Activated CD8-positive, alpha-beta T cell treated with anti-CD3 and anti-CD28 coated beads for 36 hours (primary cell): ENCODE measurements at places on chromosomes 3 and 15. TPM values are rescaled to one million over a fixed set of nuclear protein-coding genes. Genes with fewer than 3 reads are reported as not detected.

GRCh38 chr3:177789500-177789899 lies 592.2 kb upstream of the TBL1XR1 start:
- DNase-seq: no peak
- H3K27me3 ChIP-seq: no peaks in the 10 kb centered on the region
- H3K4me3 ChIP-seq: no peak overlapping the region
- no peaks in the 10 kb centered on the region for H3K36me3 ChIP-seq

- no peak for DNase-seq
- H3K27me3 ChIP-seq: no peaks in the 10 kb centered on the region
- H3K4me3 ChIP-seq: no peak overlapping the region
- H3K4me1 ChIP-seq: peaks cover 16% of the 10 kb centered on the region
- H3K27ac ChIP-seq: no peak overlapping the region
These were observed 120.9 kb downstream of the ATP10A start for GRCh38 chr15:25742041-25742730.

- no peak for DNase-seq
- H3K36me3 ChIP-seq: no peaks in the 10 kb centered on the region
- H3K4me3 ChIP-seq: no peak overlapping the region
- H3K27me3 ChIP-seq: no peaks in the 10 kb centered on the region
- no peak overlapping the region for H3K27ac ChIP-seq
- no peaks in the 10 kb centered on the region for H3K4me1 ChIP-seq
These were observed 47.8 kb upstream of the NDN start for GRCh38 chr15:23734862-23735261.

- no peak overlapping the region for H3K27ac ChIP-seq
- peaks cover 6% of the 10 kb centered on the region for H3K4me1 ChIP-seq
- H3K4me3 ChIP-seq: no peak overlapping the region
These were observed 24.8 kb downstream of the LINGO1 start for GRCh38 chr15:77607894-77608261.

DNA sequence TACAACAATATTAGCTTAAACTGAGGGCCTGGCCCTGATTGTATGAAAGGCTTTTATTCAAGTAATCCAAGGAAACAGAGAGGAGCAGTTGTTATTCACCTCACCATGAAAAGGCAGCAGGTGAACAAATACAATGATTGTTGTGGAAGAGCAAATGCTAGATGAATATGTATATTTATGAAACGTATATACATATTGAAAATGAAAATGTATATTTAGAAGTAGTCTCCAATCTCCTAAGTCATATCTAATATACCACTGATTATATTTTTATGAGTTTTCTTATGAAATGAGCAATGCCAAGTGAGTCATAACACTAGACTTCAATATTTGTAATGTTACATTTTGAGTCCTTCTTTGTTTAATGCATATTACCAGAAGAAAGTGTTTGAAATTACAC lies 116.2 kb upstream of the KCNMB2 start:
- no peaks in the 10 kb centered on the region for H3K4me1 ChIP-seq
- H3K4me3 ChIP-seq: no peak overlapping the region
- H3K27ac ChIP-seq: no peak overlapping the region
- H3K27me3 ChIP-seq: peaks cover 1% of the 10 kb centered on the region
- H3K36me3 ChIP-seq: no peaks in the 10 kb centered on the region

DNA sequence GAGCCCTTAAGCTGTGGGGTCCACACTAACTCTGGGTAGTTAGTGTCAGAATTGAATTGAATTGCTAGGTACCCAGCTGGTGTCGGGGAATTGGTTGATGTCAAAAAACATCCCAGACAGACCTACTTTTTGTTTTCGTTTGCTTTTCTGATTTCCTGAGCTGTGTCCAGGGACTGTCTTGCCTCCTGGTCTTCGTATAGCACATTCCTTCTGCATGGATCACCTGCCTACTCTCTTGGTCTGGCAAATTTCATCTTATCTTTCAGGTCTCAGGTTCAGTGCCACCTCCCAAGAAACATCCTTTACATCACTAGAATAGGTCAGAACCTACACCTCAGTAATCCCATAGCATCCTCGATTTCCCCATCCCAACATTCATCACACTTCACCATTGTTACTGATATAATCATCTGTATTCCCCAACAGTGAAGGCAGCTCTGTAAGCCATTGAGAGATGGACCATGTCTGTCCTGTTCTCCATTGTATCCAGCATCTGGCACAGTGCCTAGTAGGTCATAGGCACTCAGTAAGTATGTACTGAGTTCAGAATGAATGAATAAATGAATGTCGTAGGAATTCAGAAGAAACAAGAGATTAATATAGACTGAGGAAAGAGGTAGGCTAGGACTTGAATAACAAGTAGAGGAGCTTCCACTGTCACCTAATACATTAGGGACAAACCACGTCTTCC lies 81.2 kb downstream of the ANP32A start:
- no peaks in the 10 kb centered on the region for H3K36me3 ChIP-seq
- no peaks in the 10 kb centered on the region for H3K4me1 ChIP-seq
- no peaks in the 10 kb centered on the region for H3K27me3 ChIP-seq
- H3K27ac ChIP-seq: no peak overlapping the region

The CLDN18 gene
- total RNA-seq: not detected
